ENCODE measurements at places on chromosomes 3 and 15. TPM values are rescaled to one million over a fixed set of nuclear protein-coding genes. Genes with fewer than 3 reads are reported as not detected.

DNA sequence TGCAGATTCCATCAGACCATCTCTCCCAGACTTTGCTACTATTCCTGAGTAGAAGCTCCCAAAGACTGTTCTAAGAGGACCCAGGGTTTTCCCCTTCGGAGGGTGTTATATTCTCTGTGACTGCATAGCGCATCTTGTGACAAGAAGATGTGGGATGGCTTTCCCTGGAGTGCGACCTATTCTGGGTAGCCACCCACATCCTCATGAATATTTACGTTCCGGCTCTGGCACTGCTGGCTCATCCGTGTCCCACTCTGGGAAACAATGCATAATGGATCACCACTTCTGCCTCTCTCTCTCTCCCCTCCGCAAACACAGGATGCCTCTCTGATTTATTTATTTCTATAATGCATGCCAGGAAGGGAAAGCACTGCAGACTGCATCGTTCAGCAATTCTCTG lies 166.1 kb downstream of the PYDC2 start:
- H3K36me3 ChIP-seq = no peaks in the 10 kb centered on the region
- no peak overlapping the region for H3K27ac ChIP-seq
- no peak overlapping the region for H3K4me3 ChIP-seq

Gene GOLGA6D
- total RNA-seq = 0.37 TPM

- no peaks in the 10 kb centered on the region for H3K36me3 ChIP-seq
- H3K4me1 ChIP-seq = no peaks in the 10 kb centered on the region
- no peaks in the 10 kb centered on the region for H3K27me3 ChIP-seq
- H3K4me3 ChIP-seq = no peak overlapping the region
Measured at GRCh38 chr3:65848024-65848423, 190.7 kb downstream of the MAGI1 start.

- no peak overlapping the region for H3K4me3 ChIP-seq
- peaks cover 6% of the 10 kb centered on the region for H3K36me3 ChIP-seq
Measured at GRCh38 chr3:43171748-43172147, 65.9 kb upstream of the POMGNT2 start.

Gene QRICH1
- total RNA-seq = 151 TPM

GRCh38 chr3:57752307-57752706 lies 3.8 kb upstream of the SLMAP start:
- no peaks in the 10 kb centered on the region for H3K27me3 ChIP-seq
- no peaks in the 10 kb centered on the region for H3K4me1 ChIP-seq
- DNase-seq = no peak

GRCh38 chr15:86541540-86541939 lies 461.9 kb downstream of the AGBL1 start:
- no peak overlapping the region for H3K4me3 ChIP-seq
- H3K27me3 ChIP-seq = no peaks in the 10 kb centered on the region
- no peak for DNase-seq
- H3K36me3 ChIP-seq = no peaks in the 10 kb centered on the region
- no peak overlapping the region for H3K27ac ChIP-seq

Gene CGNL1
- 34.6 TPM for total RNA-seq

GRCh38 chr3:194785315-194785714 lies 99.6 kb downstream of the FAM43A start:
- no peaks in the 10 kb centered on the region for H3K27me3 ChIP-seq
- no peaks in the 10 kb centered on the region for H3K36me3 ChIP-seq
- no peak for DNase-seq
- no peak overlapping the region for H3K27ac ChIP-seq

Gene MED12L
- 16.4 TPM for total RNA-seq

Measured in H9 (cell line).